NCI-H1105 (cell line): ENCODE measurements at places on chromosomes 4 and X.

- DNase-seq, result no peak
These were observed 56.7 kb downstream of the IGFBP7 start for GRCh38 chr4:57053508-57053907.

- no peak for DNase-seq
These were observed 7.3 kb upstream of the INTS6L start for GRCh38 chrX:135513130-135513515.

- no peak for DNase-seq
These were observed 169.2 kb downstream of the TMA16 start for GRCh38 chr4:163663454-163664225.

DNA sequence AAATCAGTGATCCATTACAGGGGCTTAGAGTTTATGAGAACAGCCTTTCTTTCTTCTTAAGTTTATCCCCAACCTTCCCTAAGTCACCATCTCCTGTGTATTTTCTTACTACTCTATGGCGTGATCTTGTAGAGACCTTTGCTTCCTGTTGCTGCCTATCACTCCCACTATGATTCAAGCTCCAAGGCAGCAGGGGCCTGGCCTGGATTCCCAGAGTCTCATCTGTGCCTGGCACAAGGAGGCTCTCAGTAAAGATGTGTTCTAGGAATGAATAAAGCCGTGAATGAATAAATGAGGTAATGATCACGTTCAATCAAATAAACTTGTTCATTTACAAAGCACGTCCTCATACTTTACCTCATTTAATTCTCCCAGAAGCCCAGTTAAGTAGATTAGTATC lies 45.4 kb downstream of the CC2D2A start:
- no peak for DNase-seq

GRCh38 chrX:896256-896655 lies 265.7 kb downstream of the SHOX start:
- no peak for DNase-seq

GRCh38 chr4:932713-933070 lies 432 bp downstream of the TMEM175 start:
- no peak for DNase-seq

DNA sequence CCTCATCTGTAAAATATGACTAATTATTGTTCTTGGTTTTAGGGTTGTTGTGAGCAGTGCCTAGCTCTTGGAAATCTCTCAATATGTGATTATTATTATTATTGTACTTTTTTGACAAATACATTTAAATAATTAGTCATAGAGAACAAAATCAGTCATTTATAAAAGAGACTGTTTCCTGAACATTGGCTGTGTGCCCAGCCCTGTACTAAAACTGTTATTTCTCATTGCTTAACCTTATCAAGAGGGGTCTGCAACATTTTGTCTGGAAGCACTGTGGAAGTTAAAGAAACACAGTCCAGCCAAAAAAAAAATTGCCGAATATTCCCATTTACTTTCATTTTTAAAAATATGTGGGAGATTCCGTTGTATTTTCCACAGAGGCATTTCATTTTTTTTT lies 989.2 kb upstream of the SLIT2 start:
- DNase-seq, result no peak

DNA sequence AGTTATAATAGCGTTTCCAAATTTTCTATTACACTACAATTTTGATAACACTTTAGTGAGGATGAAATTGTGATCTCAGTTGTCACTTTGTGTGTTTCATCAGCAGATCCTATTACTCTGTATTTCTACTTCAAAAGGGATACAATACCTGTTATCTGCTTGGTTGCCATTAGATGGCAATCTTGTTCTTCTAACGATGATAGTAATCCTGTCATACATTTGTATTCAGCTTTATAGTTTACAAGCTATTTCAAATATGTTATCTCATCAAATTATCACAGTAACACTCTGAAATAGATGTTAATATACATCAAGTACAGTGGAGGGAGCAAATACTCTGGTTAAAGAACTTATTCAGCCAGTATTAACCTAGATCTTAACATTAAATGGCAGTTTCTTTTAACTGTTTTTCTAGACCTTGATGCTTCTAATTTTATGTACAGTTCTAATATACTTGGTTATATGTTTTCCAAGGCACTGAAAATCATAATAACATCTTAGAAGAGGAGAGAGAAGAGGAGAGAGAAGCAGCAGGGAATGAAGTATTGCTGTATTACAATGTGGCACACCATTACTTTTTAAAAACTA lies 292.0 kb downstream of the CCSER1 start:
- no peak for DNase-seq

DNA sequence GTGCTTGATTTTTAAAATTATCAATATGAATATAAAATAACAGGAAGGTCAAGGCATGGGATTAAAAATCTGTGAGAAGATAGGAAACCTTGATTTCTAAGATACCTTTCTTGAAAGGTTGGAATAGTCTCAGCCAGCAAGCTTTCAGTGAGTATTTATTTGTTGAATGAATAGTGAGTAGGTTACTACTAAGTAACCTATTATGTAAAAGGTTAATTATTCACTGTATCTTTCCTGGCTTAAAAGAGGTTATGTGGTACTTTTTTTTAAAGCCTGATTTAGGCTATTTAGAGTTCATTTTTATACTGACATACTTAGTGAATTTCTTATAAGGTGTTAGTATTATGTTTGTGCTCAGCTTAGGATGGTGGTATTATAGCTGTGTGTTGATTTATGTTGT lies 123.5 kb downstream of the PTPN13 start:
- no peak for DNase-seq

GRCh38 chr4:168588916-168589531 lies 92.2 kb downstream of the PALLD start:
- DNase-seq, result no peak

GRCh38 chr4:159607809-159608208 lies 504.9 kb downstream of the RAPGEF2 start:
- no peak for DNase-seq

DNA sequence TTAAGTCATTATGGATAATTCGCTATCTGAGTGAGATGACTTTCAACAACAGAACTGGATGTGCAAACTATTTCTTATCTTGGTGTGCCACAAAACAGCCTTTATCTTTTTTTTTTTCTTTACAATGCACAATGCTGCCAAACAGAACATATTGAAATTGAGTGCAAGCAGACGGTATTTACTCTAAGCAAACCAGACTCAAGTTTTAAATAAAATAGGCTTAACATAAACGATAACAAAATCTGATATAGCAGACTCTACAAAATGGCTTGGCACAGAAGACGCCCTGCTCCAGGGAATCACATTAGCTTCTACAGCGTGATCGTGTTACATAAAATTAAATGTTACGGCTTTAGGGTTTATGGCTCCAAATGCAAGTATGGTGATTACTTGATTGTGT lies 9.6 kb upstream of the STK32B start:
- DNase-seq, result no peak

- no peak for DNase-seq
These were observed 4.2 kb downstream of the TLR8 start for GRCh38 chrX:12910423-12911121.
